LHCN-M2 (cell line): ENCODE measurements at places on chromosomes 5 and 9. TPM values are rescaled to one million over a fixed set of nuclear protein-coding genes. Genes with fewer than 3 reads are reported as not detected.

KIAA1958 gene
- 0.71 and 1.4 TPM in 2 replicates for total RNA-seq

CEL gene
- 0.51 and 0.57 TPM in 2 replicates for total RNA-seq

OR1Q1 gene
- not detected in 2 replicates for total RNA-seq

ANKS6 gene
- 17.0 and 22.2 TPM in 2 replicates for total RNA-seq

SPINK6 gene
- total RNA-seq = not detected in 2 replicates

SPAG8 gene
- total RNA-seq = 0.98 and 1.4 TPM in 2 replicates

IFNA13 gene
- total RNA-seq = not detected in 2 replicates

SPATA31D4 gene
- total RNA-seq = not detected in 2 replicates

FOXI1 gene
- not detected in 2 replicates for total RNA-seq

SLC1A3 gene
- total RNA-seq = 12.1 and 15.1 TPM in 2 replicates

LNPEP gene
- 20.3 and 29.5 TPM in 2 replicates for total RNA-seq

THOC3 gene
- total RNA-seq = 88.3 and 96.2 TPM in 2 replicates

SVEP1 gene
- total RNA-seq = 1.0 and 1.3 TPM in 2 replicates

SLC4A9 gene
- not detected in 2 replicates for total RNA-seq

NOXA1 gene
- 0.17 and 0.19 TPM in 2 replicates for total RNA-seq

PCDHA10 gene
- not detected in 2 replicates for total RNA-seq

FOXD4L5 gene
- 0.06 TPM in 1 of 2 replicates, not detected in the other for total RNA-seq

PCDHGA9 gene
- 0.64 and 0.75 TPM in 2 replicates for total RNA-seq

IFNK gene
- not detected in 2 replicates for total RNA-seq

UNC13B gene
- total RNA-seq = 17.0 and 18.3 TPM in 2 replicates

LCN9 gene
- total RNA-seq = not detected in 2 replicates

NUP155 gene
- 47.0 and 47.5 TPM in 2 replicates for total RNA-seq

DMAC1 gene
- total RNA-seq = 10.8 and 12.2 TPM in 2 replicates

FGF10 gene
- 0.46 and 1.3 TPM in 2 replicates for total RNA-seq

BTNL8 gene
- total RNA-seq = not detected in 2 replicates

XRCC4 gene
- total RNA-seq = 14.3 and 17.2 TPM in 2 replicates

ACOT12 gene
- total RNA-seq = not detected in 2 replicates

IL5 gene
- total RNA-seq = not detected in 2 replicates

SPINK5 gene
- total RNA-seq = not detected in 2 replicates

NUTM2G gene
- not detected in 2 replicates for total RNA-seq

FAT2 gene
- 0.13 TPM in 1 of 2 replicates, not detected in the other for total RNA-seq
